ENCODE measurements at places on chromosomes 4 and X.

GRCh38 chr4:38531141-38531727, 132.8 kb upstream of the KLF3 start:
- DNase-seq: peak; percentile 31

DNA sequence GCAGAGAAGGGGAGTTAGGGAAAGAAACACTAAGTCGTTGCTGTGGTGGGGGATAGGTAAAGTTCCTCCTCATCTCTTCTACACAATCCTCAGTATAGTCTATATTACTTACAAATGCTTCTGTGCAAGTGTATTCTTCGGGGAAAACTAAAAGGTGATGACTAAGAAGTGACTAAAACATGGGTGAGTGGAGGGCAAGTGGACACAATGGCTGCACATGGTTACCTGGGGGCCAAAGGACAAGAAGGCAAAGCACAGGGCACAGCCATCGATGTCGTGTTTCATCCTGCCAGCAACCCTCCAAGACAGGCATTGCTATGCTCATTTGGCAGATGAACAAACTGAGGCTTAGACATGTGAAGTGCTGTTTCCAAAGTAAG, 35.5 kb upstream of the CCKAR start:
- no peak for DNase-seq

DNA sequence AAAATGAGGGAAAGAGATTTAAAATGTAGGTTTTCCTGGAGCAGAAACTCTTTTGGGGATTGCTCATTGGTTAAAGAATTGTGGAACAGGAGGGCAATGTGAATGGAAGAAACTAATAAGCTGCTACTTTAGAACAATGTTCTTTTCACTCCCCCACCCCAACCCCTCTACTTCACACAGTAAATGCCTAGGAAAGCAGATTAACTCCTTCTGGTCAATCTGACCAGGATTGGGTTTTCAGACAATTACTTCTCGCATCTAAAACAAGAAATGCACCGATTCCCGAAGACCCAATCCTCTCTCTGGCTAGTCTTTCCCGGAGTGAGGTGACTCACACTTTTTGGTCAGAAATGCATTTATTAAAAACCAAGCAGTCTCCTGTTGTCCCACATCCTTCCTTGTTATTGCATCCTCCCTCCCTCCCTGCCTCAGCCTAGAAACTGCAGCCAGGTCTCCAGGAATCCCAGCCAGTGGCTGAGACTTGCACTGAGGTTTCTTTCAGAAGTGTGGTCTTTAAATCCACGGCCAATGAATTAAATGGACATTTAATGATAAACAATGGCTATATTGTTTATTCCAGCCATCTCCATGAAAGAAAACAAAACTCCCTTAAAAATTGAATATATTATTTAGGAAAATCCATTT, 21.4 kb downstream of the MFAP3L start:
- DNase-seq: no peak

DNA sequence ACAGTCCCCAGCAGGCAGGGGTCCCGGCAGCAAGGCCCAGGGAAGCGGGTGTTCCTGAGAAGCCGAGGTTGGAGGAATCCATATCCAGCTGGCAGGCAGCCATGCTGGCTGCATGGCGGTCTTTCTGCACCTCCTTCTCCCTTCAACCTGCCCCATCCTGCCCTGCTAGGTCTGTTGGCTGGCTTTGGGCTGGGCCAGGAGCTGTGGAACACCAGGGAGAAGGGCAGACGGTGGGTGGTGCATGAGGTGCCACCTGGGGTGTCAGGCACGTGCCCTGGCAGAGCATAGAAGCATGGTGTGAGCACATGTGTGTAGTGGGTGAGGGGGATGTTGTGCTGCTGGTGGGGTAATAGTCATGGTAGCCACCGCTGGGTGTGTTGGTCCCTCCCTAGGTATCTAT, 150.1 kb downstream of the PJA1 start:
- no peak for DNase-seq

GRCh38 chr4:84678976-84679744, 96.2 kb downstream of the CDS1 start:
- DNase-seq: no peak

DNA sequence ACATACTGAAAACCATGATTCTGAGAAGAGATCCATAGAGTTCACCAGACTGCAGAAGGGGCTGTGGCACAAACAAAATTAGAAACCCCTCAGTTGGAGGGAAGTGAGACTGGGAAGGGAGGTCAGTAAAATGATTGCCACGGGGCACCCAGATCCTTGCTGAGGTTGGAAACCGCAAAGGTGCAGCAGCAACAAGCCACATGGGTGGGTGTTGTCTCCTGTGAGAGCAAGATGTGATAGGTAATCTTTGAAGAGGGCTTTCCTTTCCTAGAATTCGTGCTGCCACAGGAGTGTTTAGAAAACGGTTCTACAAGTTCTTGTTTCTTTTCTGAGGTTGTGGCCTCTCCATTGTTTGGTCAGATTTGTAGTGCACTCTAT, 85.5 kb downstream of the NFKB1 start:
- no peak for DNase-seq

- no peak for DNase-seq
Measured at GRCh38 chrX:150364347-150365050, 1.4 kb downstream of the MAMLD1 start.

DNA sequence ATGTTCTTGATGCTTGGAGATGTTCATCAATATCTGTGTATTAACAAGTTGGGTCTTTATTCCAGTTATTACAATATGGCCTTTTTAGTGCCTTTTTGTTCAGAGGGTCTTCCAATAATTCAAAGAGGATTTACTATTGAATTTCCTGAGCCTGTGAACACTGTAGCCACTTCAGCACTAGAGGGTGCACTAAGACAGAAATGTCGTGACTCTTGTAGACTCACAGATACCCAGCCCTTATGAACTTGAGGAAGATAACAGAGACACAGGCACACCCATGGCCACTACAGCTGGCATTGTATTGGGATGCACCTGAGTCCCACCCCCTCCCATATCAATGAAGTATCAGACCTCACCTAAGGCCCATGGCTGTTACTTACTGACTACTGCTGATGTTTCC, 54.4 kb upstream of the ACTRT1 start:
- DNase-seq: peak; percentile 5

DNA sequence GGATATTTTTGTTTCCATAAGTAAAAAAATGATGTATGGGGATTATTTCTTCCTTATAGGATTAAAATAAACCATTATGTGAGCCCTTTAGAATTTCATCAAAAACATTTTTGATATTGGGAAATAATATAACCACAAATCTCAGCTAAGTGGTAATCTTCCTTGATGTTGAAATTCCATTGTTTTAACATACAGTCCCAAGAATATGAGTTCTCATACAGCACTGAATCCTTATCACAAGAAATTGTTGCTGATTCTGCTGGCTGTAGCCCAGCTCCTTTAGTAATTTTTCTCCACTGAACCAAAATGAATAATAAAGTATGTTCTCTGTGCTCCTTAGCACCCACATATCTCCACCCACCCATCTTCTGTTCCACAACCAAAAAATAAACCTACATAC, 41.9 kb upstream of the FAM47B start:
- DNase-seq: no peak

DNA sequence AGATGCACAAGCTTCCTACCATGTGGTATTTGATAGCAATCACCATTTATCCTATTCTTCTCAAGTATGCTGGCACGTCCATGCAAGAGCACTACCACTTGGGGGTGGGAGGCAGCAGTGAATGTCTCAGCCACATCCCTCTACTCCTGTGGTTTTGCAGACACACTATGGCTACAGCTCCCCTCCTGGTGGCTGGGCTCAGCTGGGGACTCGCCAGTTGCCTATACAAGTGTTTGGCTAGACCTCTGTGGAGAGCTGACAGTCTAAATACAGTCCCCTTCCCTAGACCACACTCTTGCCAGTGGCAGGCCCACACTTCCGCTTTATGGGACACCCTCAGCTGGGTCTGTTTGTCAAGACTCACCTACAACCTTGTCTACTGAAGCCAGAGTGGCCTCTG, 53.2 kb downstream of the ADGRA3 start:
- DNase-seq: no peak

DNA sequence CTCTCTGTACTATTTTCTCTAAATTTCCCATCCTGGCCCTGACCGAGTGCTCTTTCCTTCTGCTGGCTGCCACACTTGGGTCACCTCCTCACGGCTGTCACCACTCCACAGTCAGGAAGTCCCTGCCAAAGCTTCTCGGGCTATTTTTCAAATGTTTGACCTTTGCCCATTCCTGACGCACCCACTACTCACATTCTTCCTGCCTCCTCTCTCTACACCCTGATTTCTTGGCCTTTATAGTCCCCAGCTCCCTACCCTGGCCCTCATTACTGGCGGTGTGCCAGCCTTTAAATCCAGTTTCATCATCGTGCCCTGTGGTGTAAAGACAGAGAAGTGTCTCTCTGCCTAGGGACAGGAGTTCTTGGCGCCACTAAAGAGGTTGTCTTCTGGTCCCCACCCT, 46.4 kb upstream of the GATB start:
- no peak for DNase-seq

DNA sequence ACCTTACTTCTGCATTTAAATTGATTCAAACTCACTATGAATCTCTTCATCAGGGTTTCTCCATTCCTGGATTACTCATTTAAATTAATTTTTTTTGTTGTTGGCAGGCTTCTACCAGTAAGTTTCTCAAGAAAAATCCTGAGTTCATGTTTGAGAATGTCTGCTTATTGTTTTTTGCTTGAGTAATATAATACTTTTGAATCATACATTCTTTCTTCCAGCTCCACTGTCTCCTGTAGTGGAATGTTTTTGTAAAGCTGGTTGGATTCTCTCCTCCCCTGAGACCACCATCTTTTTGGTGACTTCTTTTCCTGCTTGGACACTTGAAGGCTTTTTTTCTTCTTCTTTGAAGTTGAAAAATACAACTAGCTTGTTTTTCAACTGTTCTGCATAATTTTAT, 4.3 kb upstream of the MID1IP1 start:
- DNase-seq: no peak

GRCh38 chr4:149523039-149523438, 292.6 kb downstream of the IQCM start:
- DNase-seq: no peak

GRCh38 chrX:76555816-76556215, 128.3 kb downstream of the MAGEE1 start:
- DNase-seq: peak; percentile 8

GRCh38 chr4:10619855-10620254, 64.7 kb downstream of the CLNK start:
- DNase-seq: no peak

GRCh38 chr4:184193556-184194525, 23.8 kb downstream of the ENPP6 start:
- no peak for DNase-seq

All from HuH-7 (cell line).